Activated CD8-positive, alpha-beta memory T cell treated with anti-CD3 and anti-CD28 coated beads, Interleukin-2, amount 10 ng/mL, durations not matched to agents 7 days and 5 days (primary cell): ENCODE measurements at places on chromosomes 7 and 10. TPM values are rescaled to one million over a fixed set of nuclear protein-coding genes. Genes with fewer than 3 reads are reported as not detected.
A peak's percentile ranks its signal among the peaks of the same experiment; 100 is the strongest.

The DYDC2 gene
- not detected for total RNA-seq

The CTBP2 gene
- 0.61 TPM for total RNA-seq

The ASZ1 gene
- not detected for total RNA-seq

The ANAPC16 gene
- total RNA-seq: 61.4 TPM

The CTAGE15 gene
- not detected for total RNA-seq

The INHBA gene
- not detected for total RNA-seq

The GAD2 gene
- total RNA-seq: not detected

DNA sequence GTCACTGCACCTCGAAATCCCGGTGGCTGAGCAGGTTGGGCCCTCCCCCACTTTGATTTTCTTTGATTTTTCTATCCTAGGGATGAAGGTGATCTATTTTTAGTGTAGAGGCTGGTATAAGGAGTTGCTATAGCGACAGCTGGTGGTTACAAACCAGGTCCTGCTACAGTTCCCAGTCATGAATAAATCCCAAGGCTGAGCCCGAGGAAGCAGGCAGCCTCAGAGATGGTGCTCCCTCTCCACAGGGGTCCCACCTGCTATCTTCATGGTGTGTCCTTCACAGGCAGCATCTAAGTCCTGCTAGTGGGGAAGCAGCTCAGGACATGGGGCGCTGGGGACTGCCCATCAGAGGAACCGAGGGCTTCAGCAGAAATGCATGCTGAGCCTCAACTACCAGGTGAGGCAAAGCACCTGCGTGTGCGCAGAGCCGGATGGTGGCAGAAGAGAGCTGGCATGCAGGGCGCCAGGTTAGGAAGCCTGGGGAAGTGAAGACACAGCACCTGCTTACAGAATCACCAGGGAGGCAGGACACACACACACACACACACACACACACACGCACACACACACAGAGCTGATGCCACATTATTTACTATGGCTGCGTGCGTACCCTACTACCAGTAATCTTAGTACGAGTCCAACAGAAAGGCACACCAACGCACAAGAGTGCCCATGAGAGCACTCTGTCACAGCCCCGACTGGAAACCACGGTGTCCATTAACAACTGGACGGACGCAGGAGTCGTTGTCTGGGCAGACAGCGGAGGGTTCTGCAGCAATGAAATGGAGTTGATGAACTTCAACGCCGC, 150.9 kb downstream of the PRKAG2 start:
- H3K27ac ChIP-seq: peak overlapping the region; percentile 10
- no peak for DNase-seq
- no peaks in the 10 kb centered on the region for H3K27me3 ChIP-seq
- no peaks in the 10 kb centered on the region for H3K36me3 ChIP-seq

GRCh38 chr10:3277566-3277965, 105.0 kb upstream of the PITRM1 start:
- peaks cover 2% of the 10 kb centered on the region for H3K4me1 ChIP-seq
- peaks cover 32% of the 10 kb centered on the region for H3K27me3 ChIP-seq
- no peak for DNase-seq

- H3K27me3 ChIP-seq: no peaks in the 10 kb centered on the region
- no peaks in the 10 kb centered on the region for H3K36me3 ChIP-seq
- no peak for DNase-seq
- H3K4me3 ChIP-seq: no peak overlapping the region
- no peaks in the 10 kb centered on the region for H3K4me1 ChIP-seq
These were observed 3.5 kb downstream of the STK31 start for GRCh38 chr7:23713285-23714149.

DNA sequence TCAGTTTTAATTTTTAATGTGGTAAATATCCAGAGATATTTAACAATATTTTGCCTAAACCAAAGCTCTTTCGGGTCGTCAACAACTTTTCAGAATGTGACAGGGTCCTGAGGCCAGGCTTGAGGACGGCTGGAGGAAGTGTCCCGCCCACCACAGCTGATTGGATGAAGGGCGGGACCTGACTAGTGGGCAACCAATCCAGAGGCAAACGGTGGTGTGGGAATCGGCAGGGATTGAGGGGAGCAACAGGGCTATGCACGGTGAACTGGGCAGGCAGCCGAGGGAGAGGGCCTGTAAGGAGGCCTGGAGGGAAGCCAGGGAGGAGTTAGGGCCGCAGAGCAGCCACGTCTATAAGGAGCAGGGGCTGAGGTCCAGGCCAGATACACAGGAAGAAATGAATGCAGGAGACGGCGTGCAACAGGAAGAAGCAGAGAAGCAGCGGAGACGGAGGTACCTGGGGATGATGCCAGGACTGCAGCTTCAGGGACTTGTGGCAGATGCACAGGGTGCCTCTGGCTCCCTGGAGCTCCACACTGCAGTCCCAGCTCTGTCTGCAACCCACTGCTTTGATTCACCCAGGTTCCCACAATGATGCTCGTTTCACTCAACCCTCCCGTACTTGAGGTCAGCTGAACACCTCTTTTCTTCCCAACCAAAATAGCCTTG, 46.1 kb upstream of the ZMIZ1 start:
- no peak overlapping the region for H3K27ac ChIP-seq
- H3K4me3 ChIP-seq: peak overlapping the region; percentile 1
- peaks cover 20% of the 10 kb centered on the region for H3K4me1 ChIP-seq
- no peak for DNase-seq
- no peaks in the 10 kb centered on the region for H3K27me3 ChIP-seq

DNA sequence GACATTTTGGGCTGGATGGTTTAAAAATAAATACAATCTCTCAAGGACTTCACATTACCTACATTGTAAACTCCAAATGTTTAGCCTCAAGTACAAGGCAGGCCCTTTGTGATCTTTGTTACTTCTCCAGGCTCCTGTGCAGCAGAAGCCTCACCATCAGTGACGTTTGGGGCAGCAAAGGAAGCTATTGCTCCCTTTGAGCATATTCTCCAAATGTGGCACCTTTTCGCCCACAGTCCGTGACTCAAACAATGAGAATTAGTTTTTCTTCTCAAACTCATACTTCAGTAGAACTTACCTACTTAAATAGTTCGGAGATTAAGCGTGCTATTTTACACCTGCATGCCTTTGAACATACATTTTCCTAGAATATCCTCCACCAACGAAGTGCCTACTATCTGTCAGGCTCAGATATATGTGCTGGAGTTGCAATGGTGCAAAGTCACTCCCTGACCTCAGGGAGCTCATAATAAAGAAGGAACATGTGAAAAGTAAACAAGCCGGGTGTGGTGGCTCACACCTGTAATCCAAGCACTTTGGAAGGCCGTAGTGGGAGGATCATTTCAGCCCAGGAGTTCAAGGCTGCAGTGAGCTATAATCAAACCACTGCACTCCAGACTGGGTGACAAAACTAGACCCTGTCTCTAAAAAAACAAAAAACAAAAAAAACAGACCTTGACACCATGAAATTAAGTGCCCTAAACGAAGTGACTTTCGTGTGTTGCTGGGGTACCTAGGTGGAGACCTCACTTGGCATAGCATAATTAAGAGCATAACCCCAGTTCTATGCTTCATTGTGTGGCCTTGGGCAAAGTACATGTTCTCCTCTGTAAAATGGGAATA, 1.2 kb upstream of the ABCF2 start:
- peak overlapping the region; percentile 98 for H3K4me3 ChIP-seq
- peak overlapping the region; percentile 92 for H3K27ac ChIP-seq
- no peaks in the 10 kb centered on the region for H3K27me3 ChIP-seq
- H3K36me3 ChIP-seq: peaks cover 17% of the 10 kb centered on the region
- DNase-seq: no peak
- H3K4me1 ChIP-seq: peaks cover 39% of the 10 kb centered on the region

- no peaks in the 10 kb centered on the region for H3K27me3 ChIP-seq
- no peak for DNase-seq
- no peak overlapping the region for H3K4me3 ChIP-seq
- peaks cover 1% of the 10 kb centered on the region for H3K4me1 ChIP-seq
- H3K27ac ChIP-seq: no peak overlapping the region
These were observed 280.9 kb downstream of the NEBL start for GRCh38 chr10:20616056-20616671.

DNA sequence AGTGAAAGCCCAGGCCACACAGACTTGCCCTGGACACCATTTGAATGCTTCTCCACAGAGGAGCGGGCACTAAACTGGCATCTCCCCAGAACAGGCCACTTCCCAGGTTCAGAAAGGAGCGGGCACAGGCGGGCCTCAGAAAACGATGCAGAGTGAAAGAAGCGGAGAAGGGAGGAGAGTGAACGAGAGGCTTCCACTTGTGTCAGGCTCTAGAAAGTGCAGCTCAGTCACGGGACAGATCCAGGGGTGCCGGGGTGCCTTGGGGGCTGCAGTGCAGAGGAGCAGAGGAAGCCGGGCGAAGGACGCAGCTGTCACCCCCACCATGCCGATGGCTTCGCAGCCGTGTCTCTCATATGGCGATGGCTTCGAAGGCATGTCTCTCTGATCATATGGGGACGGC, 26.1 kb upstream of the PRKAR1B start:
- H3K36me3 ChIP-seq: peaks cover 19% of the 10 kb centered on the region
- H3K4me3 ChIP-seq: no peak overlapping the region
- H3K27ac ChIP-seq: no peak overlapping the region
- H3K4me1 ChIP-seq: peaks cover 8% of the 10 kb centered on the region
- DNase-seq: no peak

- peaks cover 16% of the 10 kb centered on the region for H3K4me1 ChIP-seq
- peaks cover 40% of the 10 kb centered on the region for H3K36me3 ChIP-seq
- no peak overlapping the region for H3K27ac ChIP-seq
- no peak overlapping the region for H3K4me3 ChIP-seq
- DNase-seq: no peak
These were observed 10.1 kb downstream of the CALHM2 start for GRCh38 chr10:103442031-103442461.
